ENCODE measurements at places on chromosomes 3 and 15.
A peak's percentile ranks its signal among the peaks of the same experiment; 100 is the strongest.

DNA sequence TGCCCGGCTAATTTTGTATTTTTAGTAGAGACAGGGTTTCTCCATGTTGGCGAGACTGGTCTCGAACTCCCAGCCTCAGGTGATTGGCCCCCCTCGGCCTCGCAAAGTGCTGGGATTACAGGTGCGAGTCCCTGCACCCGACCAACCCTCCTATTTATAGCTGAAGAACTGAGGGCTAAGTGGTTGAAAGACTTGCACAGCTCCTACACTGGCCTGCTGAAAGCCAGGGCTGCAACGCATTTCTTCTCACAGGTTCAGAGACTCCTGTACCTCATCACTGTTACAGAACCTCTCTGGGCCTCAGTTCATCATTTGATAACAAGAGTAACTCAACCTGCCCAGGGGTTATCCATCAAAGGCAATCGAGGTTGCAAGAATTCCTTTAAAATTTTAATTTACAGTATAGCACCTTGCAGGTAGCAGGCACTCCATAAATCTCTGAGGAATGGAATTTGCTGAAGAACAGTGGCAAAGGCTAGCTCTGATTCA, 626.5 kb upstream of the TBL1XR1 start:
- DNase-seq = no peak

- DNase-seq = no peak
Measured at GRCh38 chr15:63596676-63597037, 530 bp upstream of the FBXL22 start.

- DNase-seq = no peak
Measured at GRCh38 chr3:31255007-31255581, 277.6 kb upstream of the STT3B start.

GRCh38 chr3:41190509-41191284, 8.6 kb upstream of the CTNNB1 start:
- no peak for DNase-seq

DNA sequence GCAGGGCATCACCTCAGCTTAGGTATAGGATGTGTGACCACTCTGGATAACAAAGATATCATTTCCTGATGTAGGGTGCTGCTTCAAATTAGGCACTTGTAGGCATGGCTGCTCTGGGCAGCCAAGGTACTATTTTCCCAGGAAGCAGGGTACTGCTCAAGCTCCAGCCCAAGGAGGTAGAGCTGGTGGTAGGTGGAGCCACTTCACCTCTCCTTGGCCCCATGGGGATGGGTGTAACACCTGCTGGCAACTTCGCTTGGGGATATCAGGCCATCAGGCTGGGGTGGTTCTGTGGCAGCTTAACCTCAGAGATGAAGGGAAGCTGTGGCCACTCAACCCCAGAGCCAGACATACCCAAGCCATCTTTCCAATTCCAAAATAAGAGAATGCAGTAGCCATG, 147.1 kb upstream of the IGF1R start:
- no peak for DNase-seq

DNA sequence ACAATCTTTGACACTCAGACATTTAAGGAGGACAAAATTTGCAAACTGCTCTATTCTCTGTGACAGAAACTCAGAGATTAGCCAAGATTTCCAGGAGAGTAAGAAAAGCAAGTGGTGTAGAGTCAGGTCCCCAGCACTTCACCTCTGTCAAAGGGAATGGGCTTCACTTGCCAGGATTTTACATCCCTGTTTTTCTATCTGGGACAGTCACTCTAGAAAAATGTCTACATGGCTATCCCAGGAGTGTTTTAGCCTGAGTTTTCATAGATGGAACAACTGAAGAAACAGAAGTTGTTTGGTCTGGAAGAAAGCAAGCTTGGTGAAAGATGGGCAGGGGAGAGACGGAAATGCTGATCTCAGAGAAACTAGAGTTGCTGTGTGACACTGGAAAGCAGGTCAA, 3.0 kb downstream of the FAM219B start:
- DNase-seq = no peak

DNA sequence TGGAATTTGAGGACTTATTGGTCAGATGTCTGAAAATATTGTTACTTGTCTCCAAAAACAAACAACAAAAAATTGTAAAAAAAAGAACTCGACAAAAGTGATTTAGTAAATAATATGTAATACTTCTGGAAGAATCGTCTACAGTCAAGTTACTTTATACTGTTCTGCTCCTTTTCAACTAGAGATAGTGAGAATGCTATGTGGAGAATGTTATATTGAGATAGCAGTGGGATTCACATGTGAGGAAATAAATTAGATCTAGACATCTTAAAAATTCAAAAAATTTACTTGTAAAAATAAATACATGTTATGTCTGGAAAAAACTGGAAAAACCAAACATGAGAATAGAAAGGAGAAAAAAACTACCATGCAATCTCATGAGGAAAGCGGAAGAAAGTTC, 64.9 kb downstream of the SGO1 start:
- no peak for DNase-seq

DNA sequence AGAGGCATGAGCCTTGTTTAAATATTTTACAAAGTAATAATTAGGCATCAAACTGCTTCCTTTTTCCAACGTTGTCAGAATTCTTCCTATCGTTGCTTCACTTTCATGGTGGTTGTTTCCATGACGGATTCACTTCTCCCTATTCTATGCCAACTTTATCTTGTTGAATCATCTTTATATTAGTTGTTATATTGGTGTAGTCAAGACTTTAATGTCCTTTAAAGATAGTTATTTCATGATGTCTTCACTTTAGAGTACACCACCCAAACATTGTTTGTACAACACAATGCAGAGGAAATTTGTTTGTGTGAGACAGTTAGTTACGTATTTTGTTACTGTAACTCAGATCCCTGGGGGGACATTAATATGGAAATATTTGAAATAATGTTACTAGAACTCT, 61.9 kb downstream of the CRYBG3 start:
- no peak for DNase-seq

DNA sequence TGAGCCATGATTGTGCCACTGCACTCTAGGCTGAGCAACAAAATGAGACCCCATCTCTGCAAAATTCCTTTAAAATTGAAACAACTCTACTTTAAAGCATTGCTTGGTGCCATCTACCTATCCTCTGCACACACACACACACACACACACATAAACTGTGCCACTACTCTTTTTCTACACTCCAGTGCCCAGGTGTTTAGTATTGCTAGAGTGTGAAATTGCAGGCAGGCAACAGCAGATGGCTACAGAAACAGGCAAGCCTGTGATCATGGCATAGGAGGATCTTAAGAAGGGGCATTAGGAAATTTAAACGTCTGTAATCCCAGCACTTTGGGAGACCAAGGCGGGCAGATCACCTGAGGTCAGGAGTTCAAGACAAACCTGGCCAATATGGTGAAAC, 39.0 kb downstream of the SIDT1 start:
- DNase-seq = no peak

DNA sequence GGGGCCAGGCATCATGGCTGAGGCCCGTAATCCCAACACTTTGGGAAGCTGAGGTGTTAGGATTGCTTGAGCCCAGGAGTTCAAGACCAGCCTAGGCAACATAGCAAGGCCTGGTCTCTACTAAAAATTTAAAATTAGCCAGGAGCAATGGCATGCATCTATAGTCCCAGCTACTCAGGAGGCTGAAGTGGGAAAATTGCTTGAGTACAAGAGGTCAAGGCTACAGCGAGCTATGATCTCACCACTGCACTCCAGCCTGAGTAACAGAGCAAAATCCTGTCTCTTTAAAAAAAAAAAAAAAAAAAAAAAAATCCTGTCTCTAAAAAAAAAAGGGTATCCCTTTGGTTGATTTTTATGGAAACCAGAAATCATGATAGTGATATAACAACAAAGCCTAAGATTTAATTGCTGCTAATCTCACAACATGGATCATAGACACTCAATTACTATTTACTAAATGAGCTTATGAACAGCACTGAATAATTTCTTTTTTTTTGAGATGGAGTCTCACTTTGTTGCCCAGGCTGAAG, 12.1 kb downstream of the PCLAF start:
- DNase-seq = no peak

GRCh38 chr3:188707381-188708288, 464.1 kb upstream of the TPRG1 start:
- DNase-seq = no peak

- no peak for DNase-seq
Measured at GRCh38 chr15:29456255-29456654, 186.6 kb upstream of the NSMCE3 start.

- DNase-seq = no peak
Measured at GRCh38 chr3:108008931-108009639, 81.7 kb downstream of the CD47 start.

DNA sequence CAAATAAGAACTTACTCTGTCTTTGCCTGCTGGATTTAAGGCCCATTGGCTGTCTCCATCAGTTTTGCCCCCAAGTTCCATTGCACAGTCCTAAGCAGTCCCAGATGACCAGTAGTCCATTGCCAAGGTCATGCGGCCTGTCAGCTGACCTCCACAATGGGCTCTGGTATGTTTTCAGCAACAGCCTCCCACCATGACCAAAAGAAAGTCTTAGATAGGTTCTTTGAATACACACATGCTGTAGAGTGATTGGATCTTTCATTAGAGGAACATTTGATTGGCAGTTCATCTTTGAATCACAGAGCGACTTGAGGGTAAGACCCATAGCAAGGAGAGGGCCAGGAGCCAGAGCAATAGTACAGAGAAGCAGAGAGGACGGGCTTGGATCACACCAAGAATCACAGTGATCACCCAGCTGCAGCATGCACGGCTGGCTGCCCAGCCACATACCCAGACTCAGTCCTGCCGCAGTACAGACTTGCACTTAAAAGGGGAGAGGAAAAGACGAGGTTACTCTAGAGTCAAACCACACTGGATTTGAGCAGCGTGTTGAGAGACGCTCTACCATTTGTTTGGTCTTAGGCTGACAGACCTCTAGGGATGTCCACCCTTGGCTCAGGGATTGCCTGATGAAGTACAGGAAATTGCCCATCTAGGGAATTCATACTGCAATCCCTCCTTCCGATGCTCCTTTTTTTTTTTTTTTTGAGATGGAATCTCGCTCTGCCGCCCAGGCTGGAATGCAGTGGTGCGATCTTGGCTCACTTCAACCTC, 50.4 kb downstream of the APH1B start:
- no peak for DNase-seq

GRCh38 chr3:194985031-194985578, 285.9 kb downstream of the XXYLT1 start:
- DNase-seq = no peak

GRCh38 chr3:79329154-79329553, 438.6 kb downstream of the ROBO1 start:
- no peak for DNase-seq

GRCh38 chr15:91445695-91446228, 345.7 kb downstream of the SV2B start:
- DNase-seq = no peak

- no peak for DNase-seq
Measured at GRCh38 chr15:98677345-98678059, 29.2 kb downstream of the IGF1R start.

DNA sequence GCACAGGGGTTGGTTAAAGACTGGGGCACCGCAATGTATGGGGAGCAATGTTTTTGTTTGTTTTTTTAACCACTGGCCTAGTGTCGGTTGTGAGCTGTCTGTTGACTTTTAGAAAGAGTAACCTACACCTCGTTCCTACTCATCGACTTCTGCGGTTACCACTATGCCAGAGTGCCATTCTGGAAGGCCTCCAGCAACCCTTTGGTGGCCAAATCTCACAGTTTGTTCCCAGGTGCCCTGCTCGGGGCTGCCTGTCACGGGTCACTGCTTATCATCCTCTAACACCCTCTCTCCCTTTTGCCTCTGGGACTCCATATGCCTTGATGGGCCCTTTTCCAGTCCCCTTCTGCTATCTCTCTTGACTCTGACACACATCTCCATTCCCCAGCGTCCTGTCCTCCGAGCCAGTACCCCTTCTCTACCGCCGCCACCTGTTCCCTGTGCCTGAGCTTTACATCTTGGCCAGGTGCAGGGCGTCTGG, 290.4 kb upstream of the C2CD4B start:
- no peak for DNase-seq

- no peak for DNase-seq
Measured at GRCh38 chr3:40971191-40972168, 227.8 kb upstream of the CTNNB1 start.

DNA sequence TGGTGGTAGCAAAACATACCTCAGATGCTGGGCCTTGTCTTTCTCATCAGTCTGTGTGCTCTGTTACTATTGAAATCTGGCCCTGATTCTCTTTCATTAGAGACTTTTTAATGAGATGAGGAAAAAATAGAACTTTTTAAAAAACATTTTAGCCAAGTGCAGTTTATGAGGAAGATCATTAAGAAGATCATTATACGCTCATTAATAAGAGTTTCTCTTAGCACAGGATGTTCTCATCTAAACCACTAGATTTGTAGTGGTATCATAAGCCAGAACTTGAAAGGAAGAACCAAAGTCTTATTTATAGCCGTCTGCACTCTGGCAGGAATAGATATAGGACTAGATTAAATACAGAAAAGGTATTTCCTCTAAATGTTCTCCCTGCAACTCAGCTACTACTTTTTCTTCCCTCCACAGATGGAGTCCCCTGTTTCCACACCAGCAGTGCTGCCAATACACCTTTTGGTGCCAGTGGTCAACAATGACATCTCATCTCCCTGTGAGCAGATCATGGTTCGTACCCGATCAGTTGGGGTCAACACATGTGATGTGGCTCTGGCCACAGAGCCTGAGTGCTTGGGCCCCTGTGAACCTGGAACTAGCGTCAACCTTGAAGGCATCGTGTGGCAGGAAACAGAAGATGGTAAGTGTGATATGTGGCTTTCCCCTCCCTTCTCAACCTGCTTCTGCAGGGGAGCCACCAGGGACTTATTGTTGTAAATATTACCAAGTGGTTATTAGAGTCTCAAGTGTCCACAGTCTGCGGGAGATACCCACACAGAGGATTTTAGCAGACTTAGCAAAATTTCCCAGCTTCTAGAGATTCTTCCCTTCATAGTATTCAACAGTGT, 152.8 kb downstream of the RBPMS2 start:
- DNase-seq = no peak

DNA sequence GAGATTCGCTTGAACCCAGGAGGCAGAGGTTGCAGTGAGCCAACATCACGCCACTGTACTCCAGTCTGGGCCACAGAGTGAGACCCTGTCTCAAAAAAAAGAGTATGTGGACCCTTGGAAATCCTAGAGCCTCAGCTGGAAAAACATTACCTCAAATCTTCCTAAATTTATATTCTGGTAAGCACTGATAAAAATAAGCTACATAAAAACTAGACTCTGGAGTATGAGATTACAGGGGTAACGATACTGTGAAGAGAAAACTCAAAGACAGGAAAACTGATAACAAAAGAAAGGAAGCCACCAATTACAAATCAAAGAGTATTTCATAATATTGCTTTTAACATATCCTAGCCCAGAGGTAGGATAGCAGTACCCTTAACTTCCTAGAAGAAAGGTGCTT, 30.3 kb downstream of the SETD2 start:
- no peak for DNase-seq

- DNase-seq = no peak
Measured at GRCh38 chr3:179745079-179745478, 92.2 kb downstream of the USP13 start.

DNA sequence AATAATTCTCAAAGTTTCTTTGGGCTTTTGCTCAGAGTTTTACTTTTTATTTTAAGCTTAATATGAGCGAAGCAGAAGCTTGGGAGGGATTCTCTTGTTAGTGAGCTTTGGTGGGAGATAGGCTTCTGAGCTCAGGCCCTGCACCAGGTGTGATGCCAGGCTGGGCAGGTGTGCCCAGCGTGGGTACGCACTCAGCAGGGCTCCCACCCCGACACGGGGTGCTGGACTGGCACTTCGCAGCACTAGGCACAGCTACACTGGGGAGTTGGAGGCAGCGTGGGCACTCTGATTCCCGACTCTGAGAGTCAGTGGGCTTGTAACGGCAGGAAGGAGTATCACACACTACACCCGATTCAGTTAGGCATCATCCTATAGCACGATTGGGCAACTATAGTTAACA, 244.0 kb downstream of the KLF13 start:
- DNase-seq = no peak

- peak; percentile 48 for DNase-seq
Measured at GRCh38 chr3:116445311-116445841, at the start of gene LSAMP. Gene LSAMP (minus strand): TSS chr3:116445487.
